ENCODE measurements at places on chromosomes 4 and X. TPM values are rescaled to one million over a fixed set of nuclear protein-coding genes. Genes with fewer than 3 reads are reported as not detected.

PCDH7 gene
- total RNA-seq = 6.6 TPM

EDA gene
- 14.9 TPM for total RNA-seq

RPGR gene
- total RNA-seq = 4.6 TPM

GRCh38 chrX:38819163-38819562 lies 17.9 kb downstream of the MID1IP1 start:
- H3K36me3 ChIP-seq = no peaks in the 10 kb centered on the region
- H3K27ac ChIP-seq = no peak overlapping the region
- no peak overlapping the region for H3K4me3 ChIP-seq
- peaks cover 10% of the 10 kb centered on the region for H3K4me1 ChIP-seq

GRCh38 chrX:111336141-111336540 lies 65.9 kb upstream of the CAPN6 start:
- no peak overlapping the region for H3K27ac ChIP-seq
- peaks cover 4% of the 10 kb centered on the region for H3K27me3 ChIP-seq
- H3K4me3 ChIP-seq = no peak overlapping the region
- H3K36me3 ChIP-seq = no peaks in the 10 kb centered on the region

DNA sequence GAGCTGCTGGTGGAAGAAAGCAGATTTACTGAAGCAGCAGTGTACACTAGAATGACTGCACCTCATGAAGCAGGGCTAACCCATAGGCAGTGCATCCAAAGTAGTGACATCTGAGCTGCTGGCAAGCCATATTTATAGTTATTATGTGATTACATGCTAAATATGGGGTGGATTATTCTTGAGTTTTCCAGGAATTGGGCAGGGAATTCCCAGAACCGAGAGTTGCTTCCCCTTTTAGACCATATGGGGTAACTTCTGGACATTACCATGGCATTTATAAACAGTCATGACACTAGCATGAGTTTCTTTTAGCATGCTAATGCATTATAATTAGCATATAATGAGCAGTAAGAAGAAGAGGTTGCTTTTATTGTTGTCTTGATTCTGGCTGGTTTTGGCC lies 665.8 kb upstream of the POU3F4 start:
- H3K4me1 ChIP-seq = no peaks in the 10 kb centered on the region
- H3K4me3 ChIP-seq = no peak overlapping the region
- no peak overlapping the region for H3K27ac ChIP-seq
- no peaks in the 10 kb centered on the region for H3K27me3 ChIP-seq
- no peaks in the 10 kb centered on the region for H3K36me3 ChIP-seq
- DNase-seq = no peak

GRCh38 chrX:119230850-119231249 lies 5.2 kb upstream of the PGRMC1 start:
- DNase-seq = no peak
- no peak overlapping the region for H3K4me3 ChIP-seq
- H3K4me1 ChIP-seq = no peaks in the 10 kb centered on the region
- H3K27ac ChIP-seq = no peak overlapping the region
- H3K36me3 ChIP-seq = no peaks in the 10 kb centered on the region
